Stimulated activated CD4-positive, alpha-beta T cell treated with anti-CD3 and anti-CD28 coated beads, Interleukin-15, amount 100 ng/mL, for 24 hours (primary cell): ENCODE measurements at places on chromosomes 1 and 21.
A peak's percentile ranks its signal among the peaks of the same experiment; 100 is the strongest.

DNA sequence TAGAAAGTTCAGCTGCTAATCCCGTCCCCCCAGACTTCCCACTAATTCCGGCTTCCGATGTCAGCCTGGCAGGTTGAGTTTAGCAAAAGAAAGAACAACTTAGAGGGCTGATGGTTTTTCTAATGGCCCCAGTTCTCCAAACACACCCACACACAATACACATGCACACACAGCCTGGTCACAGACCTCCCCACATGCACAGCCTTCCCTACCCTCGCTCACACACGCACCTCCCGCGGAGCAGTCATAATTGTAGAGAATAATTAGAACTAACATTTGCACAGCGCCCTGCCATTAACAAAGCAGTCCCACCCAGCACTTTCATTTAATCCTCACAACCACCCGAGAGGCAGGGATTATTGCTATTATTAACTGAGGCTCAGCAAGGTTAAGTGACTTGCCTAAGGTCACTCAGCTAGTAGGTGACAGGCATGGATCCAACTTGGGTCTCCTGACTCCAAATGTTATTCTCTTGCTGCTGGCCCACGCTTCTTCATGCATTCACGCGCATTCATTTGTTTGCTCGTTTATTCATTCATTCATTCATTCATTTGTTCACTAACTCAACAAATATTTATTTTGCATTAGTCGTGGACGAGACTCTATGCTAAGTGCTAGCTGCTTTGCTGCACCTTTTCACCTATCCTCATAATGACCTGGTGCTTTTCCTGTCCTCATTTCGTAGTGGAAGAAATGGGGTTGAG is 274.9 kb downstream of the FOXD2 start:
- no peak for DNase-seq

- DNase-seq: no peak
Observed at GRCh38 chr1:2462819-2463218, 13.3 kb upstream of the PLCH2 start.

GRCh38 chr1:87939444-87939843 is 610.8 kb downstream of the LMO4 start:
- no peak for DNase-seq

DNA sequence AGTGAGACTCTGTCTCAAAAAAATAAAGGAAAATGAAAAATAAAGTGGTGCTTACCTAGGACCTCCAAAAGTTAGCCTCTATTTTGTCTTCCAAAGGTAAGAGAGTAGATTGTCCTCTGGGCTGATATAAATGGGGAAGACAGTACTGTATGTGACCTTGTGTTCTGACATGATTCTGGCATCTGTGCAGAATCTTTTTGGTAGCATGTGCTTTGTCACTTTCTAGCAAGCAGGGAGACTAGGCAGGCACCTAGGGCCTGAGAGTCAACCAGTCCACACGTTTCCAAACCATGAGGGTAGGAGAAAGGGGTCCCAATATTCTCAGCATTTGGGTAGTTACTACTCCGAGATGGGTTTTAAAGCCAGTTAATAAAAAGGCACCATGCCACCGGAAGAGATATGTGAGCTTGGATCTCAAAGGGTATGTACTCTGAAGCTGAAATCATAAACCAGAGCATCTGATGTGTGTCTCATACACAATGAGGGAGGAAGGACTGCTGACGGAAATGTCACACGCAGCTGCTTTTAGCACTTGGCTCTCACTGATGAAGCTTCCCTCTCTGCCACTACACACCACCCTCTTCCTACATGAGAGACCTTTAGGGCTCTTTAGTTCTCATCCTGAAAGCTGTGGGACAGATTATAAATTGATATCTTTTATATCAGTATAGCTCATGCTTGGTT is 27.0 kb upstream of the SLC16A1 start:
- no peak for DNase-seq

DNA sequence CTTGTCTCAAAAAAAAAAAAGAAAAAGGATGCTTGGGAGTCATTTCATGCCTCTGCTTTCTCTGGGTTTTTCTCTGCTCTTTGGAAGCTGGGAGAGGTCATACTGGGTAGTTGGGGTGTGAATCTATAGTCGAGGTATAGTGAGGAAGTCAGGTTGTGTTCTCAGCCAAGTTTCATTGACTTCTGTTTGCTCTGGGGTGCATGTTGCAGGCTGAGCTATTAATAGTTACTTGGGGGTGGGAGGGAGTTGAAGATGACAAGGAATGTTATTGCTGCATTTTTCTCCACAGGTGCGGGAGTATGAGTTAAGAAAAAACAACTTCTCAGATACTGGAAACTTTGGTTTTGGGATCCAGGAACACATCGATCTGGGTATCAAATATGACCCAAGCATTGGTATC is 2.8 kb downstream of the RPL11 start:
- no peak for DNase-seq

- DNase-seq: no peak
Observed at GRCh38 chr1:172357753-172358385, 62.6 kb upstream of the C1orf105 start.

GRCh38 chr1:219783605-219784235 is 144.6 kb downstream of the SLC30A10 start:
- no peak for DNase-seq

- peak; percentile 75 for DNase-seq
Observed at GRCh38 chr1:83998498-83999315, at the start of gene TTLL7. Gene TTLL7 (minus strand): TSS chr1:83999132. CDS start chr1:83952211, 46,921 bp downstream.

- DNase-seq: no peak
Observed at GRCh38 chr1:187383366-187383765, 554.6 kb downstream of the PLA2G4A start.

DNA sequence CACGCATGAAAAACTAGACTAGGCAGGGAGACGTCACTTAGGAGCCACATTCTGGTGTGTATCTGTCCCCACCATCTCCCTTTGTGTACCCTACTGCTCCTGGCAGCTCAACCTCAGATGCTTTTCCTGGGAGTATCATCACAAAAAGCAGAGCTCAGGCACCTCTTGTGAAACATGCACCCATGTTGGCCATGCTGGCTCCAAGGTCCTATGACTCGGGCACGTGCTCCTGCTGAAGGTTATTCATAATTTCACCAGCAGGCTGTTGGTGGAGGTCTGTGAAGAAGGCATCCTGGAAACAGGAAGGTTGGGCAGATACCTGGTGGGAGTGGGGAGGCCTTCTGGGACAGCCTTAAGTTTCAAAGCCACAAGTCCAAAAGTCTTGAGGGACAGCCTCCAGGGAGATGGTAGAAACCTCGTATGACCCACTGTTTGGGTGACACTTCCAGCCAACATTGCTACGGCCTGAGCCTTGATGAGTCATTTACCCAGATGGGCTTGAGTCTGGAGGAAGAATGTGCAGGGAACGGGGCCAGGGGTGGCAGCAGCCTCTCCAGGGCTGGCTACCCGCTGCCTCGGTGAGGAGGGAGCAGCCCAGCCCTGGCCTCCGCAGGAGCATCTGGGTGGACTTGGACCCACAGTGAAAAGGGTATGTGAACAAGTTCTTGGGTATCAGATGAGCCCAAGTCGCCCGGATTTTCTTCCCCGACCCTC is 75.8 kb downstream of the PGBD5 start:
- no peak for DNase-seq

- no peak for DNase-seq
Observed at GRCh38 chr1:223738465-223739365, 26.4 kb downstream of the CAPN2 start.

- no peak for DNase-seq
Observed at GRCh38 chr1:164240081-164240480, 318.9 kb upstream of the PBX1 start.

- no peak for DNase-seq
Observed at GRCh38 chr21:35171385-35171784, 122.3 kb upstream of the RUNX1 start.

- no peak for DNase-seq
Observed at GRCh38 chr21:44514746-44515358, 25.1 kb downstream of the KRTAP10-1 start.
